H4 (cell line): ENCODE measurements at places on chromosomes 5 and 9. TPM values are rescaled to one million over a fixed set of nuclear protein-coding genes. Genes with fewer than 3 reads are reported as not detected.

The PDGFRB gene
- total RNA-seq = 21.6 and 30.1 TPM in 2 replicates

The SOWAHA gene
- total RNA-seq = 0.08 TPM in 1 of 2 replicates, not detected in the other

The SLC36A3 gene
- not detected in 2 replicates for total RNA-seq

The EDIL3 gene
- 178 and 227 TPM in 2 replicates for total RNA-seq

The MSH3 gene
- 7.2 and 8.4 TPM in 2 replicates for total RNA-seq

The PTGES gene
- total RNA-seq = 13.0 and 14.2 TPM in 2 replicates

The NME5 gene
- total RNA-seq = 2.6 and 5.6 TPM in 2 replicates

The FCN2 gene
- total RNA-seq = not detected in 2 replicates

The NKD2 gene
- total RNA-seq = 0.43 and 2.8 TPM in 2 replicates

DNA sequence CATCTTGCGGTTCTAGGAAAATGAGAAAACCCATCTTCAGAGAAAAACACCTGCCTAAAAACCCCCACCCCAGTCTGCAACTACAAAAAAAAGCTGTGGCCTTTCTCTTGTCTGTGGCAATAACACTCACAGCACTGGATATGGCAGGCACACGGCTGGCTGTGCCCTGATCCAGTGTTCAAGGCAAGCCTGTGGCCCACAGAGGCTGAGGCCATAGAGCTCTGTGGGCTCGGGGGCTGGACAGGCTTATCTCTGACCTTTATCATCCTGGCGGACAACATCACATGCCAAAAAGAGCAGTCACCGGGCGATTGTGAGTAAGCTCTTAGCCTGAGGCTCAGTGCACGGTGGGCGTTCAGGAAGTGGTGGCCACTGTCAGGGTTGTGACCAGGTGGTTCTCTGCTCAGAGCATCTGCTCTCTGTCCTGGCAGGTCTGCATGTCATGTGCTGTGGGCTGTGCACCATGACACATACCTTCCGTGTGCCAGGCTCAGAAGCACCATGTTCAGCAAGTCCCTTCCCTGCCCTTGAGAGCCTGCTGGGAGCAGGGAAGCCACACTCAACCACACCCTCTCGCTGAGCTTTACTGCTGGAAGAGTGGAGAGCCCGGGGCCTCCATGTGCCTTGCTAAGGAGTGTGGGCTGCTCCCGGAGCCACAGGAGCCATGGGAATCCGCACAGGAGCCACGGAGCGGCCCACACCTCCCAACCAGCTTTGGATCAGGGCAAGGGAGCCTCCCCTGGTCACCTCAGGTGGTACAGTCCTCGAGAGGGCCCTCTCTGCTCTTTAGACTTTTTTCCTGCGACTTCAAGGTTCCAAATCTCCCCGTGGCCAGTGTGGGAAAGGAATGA is 34.6 kb upstream of the WDR38 start:
- DNase-seq = peak; percentile 77

GRCh38 chr5:448061-448765 is 5.2 kb downstream of the EXOC3 start:
- no peak for DNase-seq

GRCh38 chr5:38697013-38697412 is 140.6 kb upstream of the LIFR start:
- no peak for DNase-seq

GRCh38 chr9:99181621-99182020 is 40.1 kb downstream of the ALG2 start:
- no peak for DNase-seq

- DNase-seq = peak; percentile 72
Observed at GRCh38 chr9:113621309-113621791, 157.8 kb downstream of the RGS3 start.

DNA sequence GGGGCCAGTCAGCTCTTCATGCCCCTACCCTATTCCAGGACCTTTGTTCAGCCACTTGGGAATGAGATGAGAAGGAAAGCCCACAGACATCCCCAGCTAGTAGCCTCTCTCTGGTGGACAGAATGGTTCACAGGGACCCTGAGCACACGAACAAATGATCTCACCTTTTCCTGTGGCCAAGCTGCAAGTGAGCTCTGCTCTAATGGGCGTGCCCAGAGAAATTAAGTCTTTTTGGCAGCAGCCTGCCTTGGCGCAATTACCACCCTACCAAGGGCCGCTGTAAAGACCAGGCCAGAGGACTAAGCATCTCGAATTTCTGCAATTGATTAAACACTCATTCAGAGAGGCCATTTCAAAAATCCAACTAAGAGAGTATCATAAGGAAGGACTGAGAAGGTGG is 56.0 kb downstream of the WHRN start:
- peak; percentile 37 for DNase-seq

- peak; percentile 36 for DNase-seq
Observed at GRCh38 chr9:137028263-137029057, 423 bp upstream of the ABCA2 start.

DNA sequence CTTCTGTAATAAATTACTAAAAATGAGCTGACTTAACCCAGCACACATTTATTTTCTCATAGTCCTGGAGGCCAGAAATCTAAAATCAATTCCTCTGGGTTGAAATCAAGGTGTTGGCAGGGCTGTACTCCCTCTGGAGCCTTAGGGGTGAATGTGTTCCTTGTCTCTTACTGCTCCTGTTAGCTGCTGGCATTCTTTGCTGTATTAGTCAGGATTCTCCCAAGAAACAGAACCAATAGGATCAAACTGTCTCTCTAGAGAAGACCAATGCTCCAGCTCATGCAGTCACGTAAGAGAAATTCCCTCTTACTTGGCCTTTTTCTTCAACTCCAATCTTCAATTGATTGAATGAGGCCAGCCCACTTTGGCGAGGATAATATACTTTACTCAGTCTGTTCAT is 15.3 kb upstream of the CD180 start:
- no peak for DNase-seq

DNA sequence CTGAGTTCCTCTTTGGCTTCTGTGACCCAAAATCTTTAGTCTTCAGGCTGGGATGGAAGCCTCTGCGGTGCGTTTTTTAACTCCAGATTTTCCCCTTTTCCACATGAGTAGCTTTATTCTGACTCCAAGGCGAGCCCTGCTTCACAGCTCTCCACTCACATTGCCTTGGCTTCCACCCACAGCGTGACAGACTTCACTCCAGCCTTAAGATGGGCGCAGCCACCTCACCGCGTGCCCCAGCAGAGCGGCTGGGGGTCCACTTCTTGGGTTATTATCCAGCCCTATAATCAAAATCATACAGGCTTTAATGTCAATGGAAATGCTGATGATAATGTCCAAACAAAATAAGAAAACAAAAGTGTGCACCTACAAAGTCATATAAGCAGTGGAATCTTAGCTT is 1.2 kb downstream of the EXOC3 start:
- no peak for DNase-seq

GRCh38 chr5:1155191-1156032 is 43.5 kb upstream of the SLC12A7 start:
- DNase-seq = no peak

- DNase-seq = peak; percentile 98
Observed at GRCh38 chr5:98309785-98310598, 463.5 kb upstream of the RGMB start.

- DNase-seq = no peak
Observed at GRCh38 chr5:4366628-4367027, 771.0 kb downstream of the IRX1 start.

DNA sequence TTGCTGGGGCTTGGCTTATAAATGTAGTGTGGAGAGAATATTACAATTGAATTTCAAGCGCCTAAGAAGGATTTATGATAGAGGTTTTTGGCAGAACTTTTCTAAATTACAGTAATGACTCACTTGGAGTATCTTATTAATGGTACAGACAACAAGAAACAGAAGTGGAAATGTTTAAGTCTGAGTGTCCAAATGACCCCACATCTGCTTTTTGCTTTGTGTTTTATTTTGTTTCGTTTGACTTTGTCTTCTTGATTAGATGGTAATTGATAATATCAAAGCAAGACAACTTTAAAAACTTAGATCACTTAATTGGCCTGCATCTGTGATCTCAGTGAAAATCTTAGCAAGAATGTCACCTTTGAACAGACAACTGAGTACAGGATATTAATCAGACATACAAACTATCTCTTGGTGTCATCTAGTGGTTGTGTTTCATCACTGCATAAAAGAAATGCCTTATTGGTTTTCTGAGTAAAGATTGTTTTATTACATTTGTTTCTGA is 577.4 kb downstream of the ISL1 start:
- DNase-seq = peak; percentile 20

DNA sequence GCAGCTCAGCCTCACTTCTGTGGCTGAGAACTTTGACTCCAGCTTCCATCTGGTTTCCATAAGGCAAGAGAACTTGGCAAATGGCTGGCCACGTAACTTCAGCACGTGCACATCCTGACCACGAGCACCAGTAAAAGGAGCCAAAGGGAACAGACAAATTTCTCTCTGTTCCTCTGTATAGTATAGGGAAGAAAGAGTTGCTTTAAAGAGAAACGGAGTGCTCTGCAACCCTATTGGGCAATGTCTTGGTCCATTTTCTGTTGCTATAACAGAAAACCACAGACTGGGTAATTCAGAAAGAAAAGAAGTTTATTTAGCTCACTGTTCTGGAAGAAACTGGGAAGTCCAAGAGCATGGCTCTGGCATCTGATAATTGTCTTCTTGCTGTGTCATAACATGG is 558.7 kb downstream of the ACTL7B start:
- peak; percentile 43 for DNase-seq

DNA sequence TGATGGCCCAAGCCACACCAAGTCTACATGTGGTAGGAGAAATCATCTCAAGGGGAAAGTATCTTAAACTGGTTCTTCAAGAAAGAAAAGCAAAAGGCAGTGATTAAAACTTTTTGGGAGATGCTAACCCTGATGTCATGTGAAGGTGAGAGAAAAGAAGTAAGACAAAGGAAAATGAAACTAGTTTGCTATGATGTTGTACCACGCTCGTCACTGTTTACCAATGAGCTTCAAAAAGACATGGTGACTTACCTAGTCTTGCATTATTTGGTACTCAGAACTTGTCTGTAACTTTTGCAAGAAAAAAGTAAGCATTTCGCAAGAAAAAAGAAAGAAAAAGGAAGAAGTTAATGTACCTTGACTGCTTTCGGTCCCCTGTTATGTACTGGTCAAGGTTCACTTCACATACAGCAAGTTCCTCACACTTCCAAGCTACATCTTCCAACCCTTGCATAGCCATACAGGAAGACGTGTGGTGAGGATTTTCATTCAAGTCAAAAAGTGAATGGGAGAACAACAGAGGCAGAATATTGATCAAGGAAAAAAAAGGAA is 739.3 kb downstream of the NR2F1-AS1 start:
- DNase-seq = no peak

GRCh38 chr9:4335631-4336030 is 35.8 kb upstream of the GLIS3 start:
- DNase-seq = no peak

DNA sequence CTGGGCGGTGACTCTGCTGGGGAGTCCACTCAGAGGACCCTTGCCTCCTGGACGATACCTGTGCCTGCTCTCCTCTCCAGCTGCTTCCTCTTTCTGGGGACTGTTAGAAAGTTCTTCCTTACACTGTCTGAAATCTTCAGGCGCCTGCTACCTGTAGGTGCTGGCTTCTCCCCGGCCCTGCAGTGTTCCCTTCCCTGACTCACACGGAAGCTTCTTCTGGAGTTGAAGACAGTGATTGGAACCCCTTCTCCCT is 562 bp downstream of the GSN start:
- DNase-seq = no peak

GRCh38 chr9:90665072-90665471 is 22.4 kb upstream of the DIRAS2 start:
- DNase-seq = no peak

GRCh38 chr5:25619273-25619672 is 974.5 kb upstream of the CDH10 start:
- no peak for DNase-seq

- DNase-seq = no peak
Observed at GRCh38 chr9:114112325-114112724, 13.2 kb upstream of the KIF12 start.

- DNase-seq = no peak
Observed at GRCh38 chr5:111266491-111266890, 42.3 kb downstream of the CAMK4 start.

DNA sequence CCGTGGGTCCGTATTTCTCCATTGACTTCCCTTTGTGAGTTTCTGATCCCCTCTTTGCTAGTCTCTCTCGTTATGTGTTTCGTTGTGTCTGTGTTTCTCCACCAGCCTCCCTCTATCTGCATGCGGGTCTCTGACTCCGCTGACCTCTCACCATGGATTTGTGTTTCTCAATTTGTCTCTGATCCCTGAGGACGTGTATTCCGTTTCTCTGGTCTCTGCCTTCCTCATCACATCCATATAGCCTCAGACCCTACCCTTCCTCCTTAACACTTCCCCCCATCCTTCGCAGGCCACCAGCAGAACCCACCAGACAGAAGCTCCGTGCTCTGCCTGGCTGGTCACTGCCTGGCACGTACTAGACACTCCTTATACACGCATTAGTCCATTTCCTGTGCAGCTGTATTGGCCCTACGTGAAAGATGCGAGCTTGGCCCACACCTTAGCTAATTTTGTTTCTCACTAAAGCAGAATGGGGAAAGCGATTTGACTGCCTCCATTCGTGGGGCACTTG is 631 bp downstream of the B4GALT7 start:
- DNase-seq = no peak

GRCh38 chr9:24073007-24073592 is 247.1 kb upstream of the ELAVL2 start:
- DNase-seq = no peak

GRCh38 chr9:136318776-136319241 is 8.5 kb upstream of the GPSM1 start:
- no peak for DNase-seq

GRCh38 chr9:14451949-14452348 is 138.0 kb upstream of the NFIB start:
- no peak for DNase-seq
